ENCODE measurements at places on chromosomes 5 and 9.

DNA sequence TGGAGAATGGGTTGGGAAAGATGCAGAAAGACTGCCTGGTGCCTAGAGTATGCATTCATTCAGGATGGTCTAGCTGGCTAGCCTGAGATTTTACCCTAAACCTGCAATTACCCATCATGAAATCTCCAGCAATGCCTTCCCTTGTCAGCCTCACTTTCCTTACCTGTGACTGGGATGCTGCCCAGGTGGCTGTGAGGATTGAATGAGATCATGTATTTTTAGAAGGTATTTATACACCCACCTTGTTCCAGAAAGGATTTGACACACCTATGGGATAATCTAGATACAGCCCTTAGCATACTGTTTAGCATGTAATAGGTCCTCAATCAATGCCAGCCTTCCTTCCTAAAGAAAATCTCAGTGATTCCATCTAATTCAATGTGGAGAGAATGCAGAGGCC lies 561.4 kb downstream of the CDK5RAP2 start:
- DNase-seq: no peak

DNA sequence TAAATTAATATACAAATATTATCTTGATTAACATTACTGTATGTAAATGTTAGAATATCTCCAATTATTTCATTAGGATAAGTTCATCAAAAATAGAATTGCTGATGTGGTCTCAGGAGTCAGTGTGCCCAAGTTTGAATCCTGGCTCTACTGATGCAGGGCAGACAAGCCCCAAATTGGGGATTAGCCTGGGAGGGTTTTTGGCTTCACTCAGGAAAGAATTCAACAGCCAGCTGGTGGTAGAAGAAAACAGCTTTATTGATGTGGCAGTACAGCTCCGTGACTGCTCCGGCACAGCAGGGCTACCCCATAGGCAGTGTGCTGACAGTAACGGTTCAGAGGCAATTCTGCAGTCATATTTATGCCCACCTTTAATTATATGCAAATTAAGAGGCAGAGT lies 32.5 kb downstream of the COL27A1 start:
- no peak for DNase-seq

DNA sequence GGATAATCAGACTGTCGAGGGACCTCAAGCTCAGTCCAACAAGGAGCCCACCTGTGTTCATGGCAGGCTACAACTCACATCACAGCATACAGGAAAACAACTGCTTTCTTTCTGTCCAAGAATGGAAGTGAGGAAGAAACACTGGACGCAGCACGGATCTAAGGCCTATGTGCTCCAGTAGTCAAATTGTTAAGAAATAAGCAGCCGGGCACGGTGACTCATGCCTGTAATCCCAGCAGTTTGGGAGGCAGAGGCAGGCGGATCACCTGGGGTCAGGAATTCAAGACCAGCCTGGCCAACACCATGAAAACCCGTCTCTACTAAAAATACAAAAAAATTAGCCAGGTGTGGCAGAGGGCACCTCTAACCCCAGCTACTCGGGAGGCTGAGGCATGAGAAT lies 427.8 kb downstream of the BNC2 start:
- DNase-seq: no peak

GRCh38 chr5:107557051-107557658 lies 113.6 kb downstream of the EFNA5 start:
- no peak for DNase-seq

GRCh38 chr9:18319918-18320445 lies 154.0 kb upstream of the ADAMTSL1 start:
- DNase-seq: no peak

GRCh38 chr9:86187121-86187520 lies 72.3 kb downstream of the C9orf153 start:
- DNase-seq: no peak

- DNase-seq: peak; percentile 75
Measured at GRCh38 chr9:21395778-21396717, 10.8 kb upstream of the IFNA2 start.

DNA sequence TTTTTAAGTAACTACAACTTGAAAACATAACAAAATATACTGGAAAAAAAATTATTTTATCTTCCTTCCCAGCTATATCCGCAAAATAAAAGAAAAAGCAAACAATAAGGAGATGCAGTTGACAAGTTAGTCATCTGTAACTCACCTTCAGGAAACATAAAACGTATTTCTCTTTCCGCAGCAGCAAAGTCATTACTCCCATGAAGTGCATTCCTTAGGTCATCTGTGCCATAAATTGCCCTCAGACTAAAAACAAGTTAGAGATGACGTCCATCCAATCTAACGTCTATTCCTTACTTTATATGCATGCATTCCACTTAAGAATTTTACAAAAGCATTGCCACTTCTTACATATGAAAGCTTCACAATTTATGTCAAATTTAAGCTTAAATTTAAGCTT lies 10.9 kb downstream of the NME5 start:
- no peak for DNase-seq

DNA sequence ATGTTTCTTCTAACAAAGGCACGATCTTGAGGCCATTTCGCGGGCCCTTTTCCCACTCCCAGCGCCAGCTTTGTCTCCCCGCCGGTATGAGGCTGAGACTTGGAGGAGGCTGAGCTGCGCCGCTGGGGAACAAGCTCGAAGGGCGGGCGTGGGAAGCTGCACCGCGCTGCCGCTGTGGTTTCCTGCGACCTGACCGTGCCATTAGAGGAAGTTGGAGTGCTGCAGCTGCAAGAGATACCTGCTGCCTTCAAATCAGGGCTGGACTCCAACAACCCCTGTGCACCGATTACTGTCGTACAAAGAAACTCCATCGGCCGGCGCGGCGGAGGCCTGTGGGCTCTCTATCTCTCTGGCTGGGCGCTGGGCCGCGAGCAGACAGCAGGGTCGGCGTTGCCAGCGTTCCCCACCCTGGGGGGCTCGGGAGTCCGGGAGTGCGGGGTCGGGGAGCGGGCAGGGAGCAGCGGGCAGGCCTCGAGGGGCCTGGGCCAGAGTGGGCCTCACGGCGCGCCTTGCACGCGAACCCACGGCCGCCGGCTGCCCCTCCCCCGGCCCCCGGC lies 1.3 kb upstream of the ERBIN start:
- peak; percentile 76 for DNase-seq

DNA sequence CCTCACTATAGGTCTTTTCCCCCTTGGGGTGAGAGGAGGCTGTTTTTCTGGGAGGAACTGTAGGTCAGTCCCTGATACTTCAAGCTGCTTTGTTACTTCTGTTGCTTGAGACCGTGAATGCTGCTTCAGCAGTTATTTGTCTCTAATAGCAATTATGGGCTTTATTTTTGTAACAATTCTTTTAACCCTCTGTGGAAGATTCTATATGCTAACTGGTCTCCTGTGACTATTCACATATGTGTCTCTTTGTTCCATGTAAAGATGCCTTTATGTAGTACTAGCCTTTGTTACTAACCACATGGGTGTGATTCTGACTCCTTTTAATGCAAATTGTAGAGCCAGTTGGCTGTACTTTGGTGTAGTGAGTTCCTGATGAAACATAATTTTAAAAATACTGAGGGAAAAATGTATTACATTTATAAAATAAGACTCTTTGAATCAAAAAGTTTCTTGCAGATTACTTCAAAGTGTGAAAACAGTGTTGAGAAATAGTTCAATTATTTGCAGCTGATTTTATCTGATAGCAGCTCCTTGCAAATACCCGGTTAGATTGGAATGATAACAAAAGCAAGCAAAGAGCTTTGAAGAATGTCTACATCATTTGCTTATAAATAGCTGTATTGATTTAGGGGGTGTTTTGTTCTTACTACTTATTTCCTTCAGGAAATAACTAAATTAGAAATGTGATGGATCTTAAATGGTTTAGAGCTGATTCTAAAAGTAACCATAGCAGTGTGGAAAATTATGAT lies 46.6 kb downstream of the ANGPTL2 start:
- no peak for DNase-seq

- no peak for DNase-seq
Measured at GRCh38 chr9:35907711-35908503, 1.4 kb upstream of the SPAAR start.

DNA sequence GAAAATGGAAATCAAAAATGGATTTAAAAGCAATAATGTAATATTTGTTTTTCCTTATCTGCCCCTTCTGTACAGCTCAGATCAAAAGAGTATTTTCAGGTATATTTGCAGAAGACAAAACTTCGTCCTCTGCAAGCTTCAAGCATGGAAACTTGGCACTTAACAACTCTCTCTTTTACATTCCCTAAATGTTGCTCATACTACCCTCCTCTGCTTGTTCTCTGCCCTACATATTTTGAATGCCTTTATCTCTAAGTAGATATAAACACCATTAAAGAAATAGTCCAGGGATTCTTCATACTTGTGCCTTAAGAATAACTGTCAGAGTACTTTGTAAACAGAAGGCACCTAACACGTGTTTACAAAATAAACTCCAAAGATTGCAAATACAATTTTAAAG lies 19.2 kb upstream of the SMC2 start:
- DNase-seq: no peak

DNA sequence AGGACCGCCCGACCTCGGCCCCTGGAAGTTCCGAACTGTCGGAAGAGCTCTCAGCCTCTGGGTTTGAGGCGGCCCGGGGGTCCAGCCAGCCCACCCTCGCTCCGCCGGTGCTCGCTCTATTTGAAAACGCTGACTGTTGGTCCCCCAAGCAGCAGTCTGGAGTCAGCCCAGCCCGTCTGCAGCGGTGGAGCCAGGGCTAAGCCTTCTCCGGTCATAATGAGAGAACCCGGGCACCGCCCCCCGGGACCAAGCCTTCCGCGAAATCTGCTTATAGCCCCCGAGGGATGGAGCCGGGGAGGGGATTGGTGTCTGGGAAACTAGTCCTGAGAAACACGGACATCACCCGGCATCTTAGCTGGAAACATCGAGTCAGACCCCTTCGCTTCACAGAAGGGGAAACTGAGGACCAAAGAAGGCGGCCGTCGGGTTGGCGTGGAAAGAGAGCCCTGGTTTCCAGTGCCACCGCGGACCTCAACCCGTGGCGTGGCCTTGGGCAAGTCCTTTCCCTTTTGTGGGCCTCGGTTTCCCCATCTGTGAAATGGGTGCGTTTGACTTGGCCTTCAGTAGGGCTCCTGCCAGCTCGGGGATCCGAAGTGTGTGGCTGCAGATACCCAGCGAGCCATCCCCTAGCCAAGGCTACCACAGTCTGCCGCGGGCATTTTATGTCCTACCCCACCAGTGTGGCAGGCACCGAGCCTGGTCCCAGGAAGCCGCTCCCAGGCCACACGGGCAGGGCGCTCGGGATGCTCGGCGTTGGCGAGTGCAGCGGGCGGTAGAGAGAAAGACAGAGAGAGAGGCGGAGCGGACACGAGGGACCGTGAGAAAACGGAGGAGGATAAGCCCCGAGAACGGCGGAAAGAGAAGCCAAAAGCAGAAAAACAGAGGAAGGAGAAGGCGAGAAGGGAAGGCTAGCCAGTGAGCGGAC lies 857 bp downstream of the ADAM19 start:
- DNase-seq: peak; percentile 21

DNA sequence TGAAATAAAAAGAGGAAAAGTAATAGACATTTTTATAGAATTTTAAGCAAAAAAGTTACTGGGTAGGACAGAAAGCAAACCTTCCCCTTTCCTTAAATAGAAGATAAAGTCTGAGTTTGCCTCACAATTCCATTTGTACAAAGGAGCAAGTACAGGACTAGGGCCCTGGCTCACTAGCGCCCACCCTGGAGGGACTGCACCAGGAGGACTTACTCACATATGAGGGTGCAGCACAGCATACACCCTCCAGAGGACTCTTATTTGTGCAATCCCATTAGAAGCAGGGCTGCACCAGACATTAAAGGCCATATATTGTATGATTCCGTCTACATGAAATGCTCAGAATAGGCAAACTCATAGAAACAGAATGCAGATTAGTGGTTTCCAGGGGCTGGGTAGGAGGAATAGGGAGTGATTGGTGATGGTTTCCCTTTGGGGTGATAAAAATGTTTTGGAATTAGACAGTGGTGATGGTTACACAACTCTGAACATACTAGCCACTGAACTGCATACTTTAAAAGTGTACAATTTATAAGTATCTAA lies 4.5 kb downstream of the REEP5 start:
- DNase-seq: no peak

- DNase-seq: no peak
Measured at GRCh38 chr9:16371306-16371705, 499.2 kb downstream of the BNC2 start.

GRCh38 chr5:168263121-168263520 lies 28.3 kb upstream of the WWC1 start:
- no peak for DNase-seq

DNA sequence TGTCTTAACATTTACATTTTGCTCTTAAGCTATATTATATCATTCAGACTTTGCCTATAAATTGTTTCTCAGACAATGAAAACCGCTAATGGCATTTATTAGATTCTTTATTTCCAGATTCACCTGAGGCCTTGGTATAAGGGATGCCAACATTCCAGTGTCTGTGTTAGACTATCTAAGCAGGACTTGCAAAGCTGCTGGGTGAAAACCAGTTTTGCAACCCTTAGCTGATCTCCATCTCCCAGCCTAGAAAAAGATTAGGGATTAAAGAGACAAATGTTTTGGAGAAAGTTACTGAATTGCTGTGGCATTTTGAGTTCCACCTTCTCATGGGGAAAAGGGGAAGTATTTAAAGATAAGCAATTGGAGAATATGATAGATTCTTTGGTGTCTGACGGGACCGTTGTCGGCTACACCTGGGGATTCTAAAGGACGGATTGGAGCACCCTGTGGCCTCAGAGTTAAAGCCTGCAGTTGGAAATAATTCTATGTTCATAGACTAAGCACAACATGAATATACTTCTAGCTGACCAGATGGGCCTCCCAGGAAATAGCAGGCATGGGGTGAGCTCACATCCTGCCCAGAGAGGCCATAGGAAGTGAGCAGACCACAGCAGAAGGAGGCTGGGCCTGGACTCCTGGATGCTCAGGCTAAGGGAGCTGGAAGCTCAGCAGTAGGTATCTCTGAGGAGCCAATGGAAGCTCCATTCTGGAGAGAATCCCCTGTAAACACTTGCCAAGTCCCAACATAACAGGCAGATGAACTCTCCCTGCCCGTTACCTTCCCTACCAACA lies 21.8 kb downstream of the ENTREP1 start:
- DNase-seq: no peak

GRCh38 chr5:174457141-174457678 lies 267.2 kb upstream of the MSX2 start:
- no peak for DNase-seq

GRCh38 chr9:92299116-92299515 lies 5.6 kb upstream of the IARS1 start:
- no peak for DNase-seq

DNA sequence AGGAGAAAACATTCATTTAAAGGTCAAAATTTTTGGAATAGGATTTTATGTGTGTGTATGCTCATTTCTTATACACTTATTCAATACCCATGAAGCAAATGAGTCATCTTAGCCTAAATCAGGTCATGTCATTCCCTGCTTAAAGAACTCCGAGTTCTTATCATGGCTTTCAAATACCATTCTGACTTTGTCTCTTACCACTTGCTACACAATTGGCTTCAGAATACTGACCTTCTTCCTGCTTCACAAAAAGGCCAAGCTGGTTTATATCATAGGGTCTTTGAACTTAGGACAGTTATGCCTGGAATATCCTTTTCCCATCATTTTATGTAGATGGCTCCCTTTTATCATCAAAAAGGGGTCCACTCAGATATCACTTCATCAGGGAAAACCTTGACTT lies 652.2 kb upstream of the WWC1 start:
- no peak for DNase-seq

- DNase-seq: no peak
Measured at GRCh38 chr5:25150819-25151218, 506.0 kb upstream of the CDH10 start.
